Epithelial cell of prostate (primary cell): ENCODE measurements at places on chromosomes 2 and 18.

DNA sequence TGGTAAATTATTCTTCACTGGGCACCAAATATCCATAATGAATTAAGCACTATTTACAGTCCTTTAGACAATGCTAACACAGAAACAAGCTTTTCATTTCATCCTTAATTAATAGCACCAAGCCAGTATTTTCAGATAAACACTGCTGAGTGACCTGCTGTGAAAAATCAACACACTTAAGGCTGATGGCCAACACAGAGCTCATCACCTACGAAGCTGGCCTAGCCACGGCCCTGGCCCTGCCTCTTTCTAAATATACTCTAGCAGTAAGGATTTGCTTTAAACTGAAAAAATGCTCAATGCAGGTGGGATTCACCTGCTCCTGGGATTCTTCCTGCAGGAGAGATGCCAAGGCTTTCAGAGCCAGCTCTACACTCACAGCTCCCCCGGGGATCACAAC, 18.4 kb downstream of the CYB5A start:
- no peak for DNase-seq

DNA sequence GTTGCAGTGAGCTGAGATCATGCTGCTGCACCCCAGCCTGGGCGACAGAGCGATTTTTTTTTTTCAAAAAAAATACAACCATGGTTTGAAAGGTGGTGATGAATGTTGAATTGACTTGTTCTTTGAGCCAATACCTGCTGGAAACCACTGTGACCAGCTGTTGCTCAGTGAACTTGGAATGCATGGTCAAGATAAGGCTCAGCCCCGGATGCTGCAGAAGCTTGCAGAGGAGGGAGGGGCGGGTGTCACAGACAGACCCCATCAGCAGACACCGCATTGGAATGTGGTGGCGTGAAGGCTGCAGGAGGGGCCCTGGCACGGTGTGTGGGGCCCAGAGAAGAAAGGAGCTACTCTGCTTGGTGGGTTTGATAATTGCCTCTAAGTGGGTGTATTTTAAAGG, 91.6 kb downstream of the ITGB1BP1 start:
- no peak for DNase-seq

GRCh38 chr18:79590191-79591031, 89.2 kb upstream of the CTDP1 start:
- DNase-seq, result no peak

GRCh38 chr2:160469164-160469563, 24.4 kb downstream of the RBMS1 start:
- DNase-seq, result no peak

GRCh38 chr2:164073101-164074074, 337.6 kb upstream of the FIGN start:
- DNase-seq, result no peak

DNA sequence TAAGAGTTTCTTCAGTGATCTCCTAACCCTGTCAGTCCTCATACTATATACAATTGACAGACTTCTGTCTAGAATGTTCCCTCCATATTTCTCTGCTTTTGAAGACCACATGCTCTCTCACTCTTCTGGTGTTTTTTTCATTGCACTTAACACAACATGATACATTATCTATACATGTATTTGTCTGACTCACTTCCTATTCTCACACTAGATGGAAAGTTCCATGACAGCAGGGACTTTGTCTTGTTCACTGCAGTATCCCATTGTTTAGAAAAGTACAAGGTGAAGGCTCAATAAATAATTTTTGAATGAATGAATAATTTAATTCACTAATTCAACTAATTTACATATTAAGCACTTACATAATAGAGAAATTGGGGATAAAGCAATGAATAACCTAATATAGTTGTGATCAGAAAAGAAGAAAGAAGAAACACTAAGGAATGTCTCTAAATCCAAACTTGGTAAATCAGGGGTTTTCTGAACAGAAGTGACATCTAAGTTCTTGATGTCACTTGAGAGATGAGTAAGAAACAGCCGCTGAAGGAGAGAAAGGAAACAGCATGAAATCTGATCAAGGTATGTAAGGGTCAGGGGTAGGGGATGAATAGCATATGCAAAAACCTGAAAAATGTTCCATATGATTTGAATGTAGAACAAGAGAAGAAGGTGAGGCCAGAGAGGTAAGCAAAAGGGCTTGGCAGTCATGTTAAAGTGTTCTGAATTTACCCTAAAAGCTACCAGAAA, 42.4 kb downstream of the MBD2 start:
- DNase-seq, result no peak

DNA sequence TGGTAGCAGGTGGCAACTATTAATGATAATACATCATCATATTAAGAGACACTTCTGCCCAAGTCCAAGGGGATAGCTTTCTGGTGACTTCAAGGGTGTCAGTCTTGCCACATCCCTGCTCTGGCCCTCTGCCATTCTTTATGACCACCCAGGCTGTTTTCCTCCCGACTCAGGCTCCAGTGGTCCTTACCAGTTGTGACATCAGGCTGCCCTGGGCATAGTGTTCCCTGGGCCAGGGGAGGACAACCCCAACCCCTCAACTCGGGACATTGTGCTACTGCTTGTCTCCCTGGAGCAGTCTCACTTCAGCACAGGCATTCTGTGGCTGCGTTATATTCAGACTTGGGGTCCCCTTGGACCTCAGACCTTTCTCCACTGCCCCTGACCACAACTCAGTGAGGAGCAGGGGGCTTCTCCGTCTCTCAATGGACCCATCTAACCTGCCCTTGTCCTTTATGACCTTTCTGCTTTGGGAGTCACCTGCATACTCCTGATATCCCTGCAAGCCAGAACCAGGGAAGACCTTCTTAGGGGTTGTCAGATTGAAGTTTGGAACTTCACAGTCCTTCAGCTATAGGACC, 12.8 kb downstream of the DNAJB2 start:
- no peak for DNase-seq

DNA sequence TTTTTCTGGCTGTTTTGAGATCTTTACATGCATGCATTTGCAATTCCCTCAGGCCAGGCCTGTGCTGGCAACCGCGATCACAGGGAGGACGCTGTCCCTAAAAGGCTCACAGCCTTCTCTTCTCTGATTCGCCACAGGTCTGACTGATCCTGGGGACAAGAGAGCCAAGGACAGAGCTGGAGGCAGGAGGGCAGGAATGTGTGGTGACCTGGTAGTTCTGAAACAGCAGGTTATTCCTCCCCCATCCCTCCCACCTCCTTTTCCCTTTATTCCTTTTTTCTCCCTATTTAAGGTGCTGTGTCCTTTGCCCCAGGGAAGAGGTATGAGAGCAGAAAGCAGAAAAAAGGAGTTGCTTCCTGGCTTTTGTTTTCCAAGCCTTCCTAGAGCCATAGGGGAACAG, 21.9 kb downstream of the TMEM177 start:
- no peak for DNase-seq

GRCh38 chr2:128280158-128280871, 38.4 kb downstream of the HS6ST1 start:
- DNase-seq, result no peak

DNA sequence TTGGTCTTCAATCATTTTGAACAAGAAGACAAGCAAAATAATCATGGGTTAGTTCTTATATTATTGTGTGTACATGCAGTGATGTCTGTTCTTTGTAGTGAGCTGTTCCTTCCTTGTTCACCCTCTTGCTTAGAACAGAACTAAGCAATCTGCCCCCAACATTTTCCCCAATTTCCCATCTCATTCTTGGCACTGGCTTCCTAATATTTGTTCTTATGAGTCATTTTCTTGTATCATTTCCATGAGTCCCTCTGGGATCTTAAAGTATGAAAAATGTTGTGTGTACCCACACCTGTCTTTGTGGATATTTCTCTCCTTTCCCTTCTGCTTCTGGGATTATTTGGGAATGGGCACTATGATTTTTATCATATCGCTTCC, 3.5 kb upstream of the IL1B start:
- no peak for DNase-seq

GRCh38 chr2:39455826-39456225, 18.7 kb upstream of the MAP4K3 start:
- DNase-seq, result no peak

DNA sequence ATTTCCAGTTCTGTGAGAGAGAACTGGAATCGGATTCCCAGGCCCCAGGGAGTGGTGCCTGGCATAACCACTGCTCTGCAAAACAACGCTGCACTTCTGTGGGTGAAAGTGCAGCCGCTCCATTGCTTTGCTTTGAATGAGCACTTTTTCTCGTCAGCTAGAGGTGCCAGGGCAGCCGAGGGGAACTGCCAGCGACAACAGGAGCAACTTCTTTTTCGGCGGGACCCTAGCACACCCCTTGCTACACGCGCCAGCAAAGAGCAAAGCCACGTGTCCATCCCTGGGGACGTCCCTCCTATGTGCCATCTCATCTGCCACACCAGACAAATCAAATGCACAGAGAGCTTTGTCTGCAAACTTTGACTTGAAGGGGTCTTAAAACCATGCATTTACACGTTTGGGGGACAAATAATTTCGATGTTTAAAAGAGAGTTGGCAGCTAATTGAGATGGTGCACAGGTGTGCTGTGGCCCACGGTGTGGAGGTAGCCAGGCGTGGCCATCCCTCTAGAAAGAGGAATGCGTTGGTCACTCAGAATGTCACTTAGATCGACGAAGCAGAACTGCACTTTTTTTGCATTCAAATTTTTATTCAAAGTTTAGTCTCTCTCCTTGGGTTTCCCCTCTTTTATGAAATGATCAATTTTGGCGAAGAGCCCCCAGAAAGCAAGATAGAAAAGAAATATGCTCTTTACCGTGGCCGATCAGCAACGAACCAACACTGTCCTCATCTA, 151.8 kb downstream of the MBP start:
- no peak for DNase-seq

DNA sequence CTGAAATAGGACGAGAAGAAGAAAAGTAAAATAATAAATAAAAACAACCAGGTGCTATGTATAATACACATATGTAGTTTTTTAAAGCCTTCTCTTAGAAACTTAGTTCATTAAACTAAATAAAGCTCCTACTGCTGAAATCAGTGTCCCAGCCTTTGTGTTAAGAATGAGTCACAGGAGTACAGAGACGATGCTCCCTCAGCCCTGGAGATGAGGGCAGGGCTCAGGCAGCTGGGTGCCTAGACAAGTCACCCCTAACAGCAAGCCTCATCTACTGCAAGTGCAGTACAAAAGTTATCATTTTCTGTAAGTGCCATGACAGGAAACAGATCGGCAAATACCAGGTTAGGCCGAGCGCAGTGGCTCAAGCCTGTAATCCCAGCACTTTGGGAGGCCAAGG, 18.2 kb downstream of the KIDINS220 start:
- DNase-seq, result no peak

GRCh38 chr2:218708086-218708485, 2.5 kb upstream of the TTLL4 start:
- no peak for DNase-seq

DNA sequence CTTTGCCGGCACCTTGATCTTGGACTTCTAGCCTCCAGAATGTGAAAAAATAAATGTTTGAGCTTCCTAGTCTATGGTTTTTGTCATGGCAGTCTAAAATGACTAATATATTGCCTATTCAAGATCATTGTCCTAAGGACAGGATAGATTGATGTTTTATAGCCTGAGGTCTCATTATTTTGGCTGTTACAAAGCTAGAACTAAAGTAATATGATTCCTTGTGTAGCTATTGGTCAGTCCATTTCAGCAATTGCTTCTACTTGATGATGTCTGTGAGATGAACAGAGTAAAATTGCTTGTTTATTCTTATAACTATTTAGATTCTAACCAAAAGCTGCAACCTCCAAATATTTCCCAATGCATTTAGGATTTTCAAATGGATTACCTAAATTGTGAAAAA, 145.0 kb downstream of the HRH4 start:
- no peak for DNase-seq

- DNase-seq, result no peak
These were observed 97.6 kb downstream of the POLE4 start for GRCh38 chr2:75055820-75056675.

GRCh38 chr18:49646873-49647272, 85.0 kb downstream of the LIPG start:
- DNase-seq, result no peak

- no peak for DNase-seq
These were observed 834 bp upstream of the ARL4C start for GRCh38 chr2:234497594-234498235.

DNA sequence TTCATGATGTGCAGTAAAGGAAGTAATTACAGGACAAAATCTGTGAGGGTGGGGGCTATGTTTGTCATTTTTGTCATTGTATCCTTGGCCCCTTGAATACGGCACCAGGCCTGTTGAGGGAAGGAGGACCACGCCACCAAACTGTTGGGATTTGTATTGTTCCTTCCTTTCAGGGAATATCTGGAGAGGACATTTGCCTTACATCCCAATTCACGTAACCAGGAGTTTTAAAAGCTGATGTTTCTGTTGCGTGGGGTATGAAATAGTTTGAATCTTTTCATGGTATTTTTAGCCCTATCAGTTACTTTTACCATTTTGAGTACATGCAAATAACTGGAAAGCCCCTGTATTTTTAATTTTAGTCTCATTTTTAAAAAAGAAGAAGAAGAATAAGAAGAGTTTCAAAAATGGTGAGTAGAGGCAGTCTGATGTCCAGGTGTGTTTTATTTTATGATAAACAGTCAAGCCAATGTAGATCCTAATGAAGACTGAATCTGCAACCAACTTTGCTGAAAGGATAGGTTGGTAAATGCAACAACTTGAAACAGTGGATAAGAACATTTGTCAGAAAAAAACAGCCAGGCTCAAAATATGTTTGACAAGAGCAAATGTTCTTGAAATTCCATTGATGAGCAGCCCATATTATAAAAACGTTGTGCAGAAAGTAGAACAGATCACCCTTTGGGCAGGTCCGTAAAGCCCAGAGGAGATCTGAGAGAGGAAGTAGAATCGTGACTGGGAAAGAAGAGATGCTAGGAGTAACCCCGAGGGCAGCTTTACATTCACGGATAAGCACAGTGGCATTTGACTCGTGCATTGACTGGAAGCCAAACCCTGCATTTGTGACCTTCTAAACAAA, 54.5 kb downstream of the RASGRP3 start:
- no peak for DNase-seq

DNA sequence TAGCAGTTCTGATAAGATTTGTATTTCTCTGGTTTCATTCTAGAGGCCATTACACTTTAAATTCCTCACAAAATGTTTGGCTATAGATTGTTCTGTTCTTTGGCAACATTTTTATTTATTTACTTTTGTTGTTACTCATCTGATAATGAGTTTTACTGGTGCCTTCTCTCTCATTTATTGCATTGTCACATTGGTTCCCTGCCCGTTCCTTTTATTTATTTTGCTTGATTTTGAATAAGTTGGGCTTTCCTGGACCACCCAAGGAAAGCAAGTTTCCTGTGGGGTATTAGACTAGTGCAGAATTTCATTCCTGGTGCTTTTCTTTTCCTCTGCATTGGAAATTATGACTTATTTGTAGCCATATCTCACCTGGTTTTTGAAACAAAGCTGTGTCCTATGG, 232.0 kb downstream of the SOCS6 start:
- DNase-seq, result no peak

GRCh38 chr2:120319686-120320317, 26.1 kb upstream of the INHBB start:
- no peak for DNase-seq

DNA sequence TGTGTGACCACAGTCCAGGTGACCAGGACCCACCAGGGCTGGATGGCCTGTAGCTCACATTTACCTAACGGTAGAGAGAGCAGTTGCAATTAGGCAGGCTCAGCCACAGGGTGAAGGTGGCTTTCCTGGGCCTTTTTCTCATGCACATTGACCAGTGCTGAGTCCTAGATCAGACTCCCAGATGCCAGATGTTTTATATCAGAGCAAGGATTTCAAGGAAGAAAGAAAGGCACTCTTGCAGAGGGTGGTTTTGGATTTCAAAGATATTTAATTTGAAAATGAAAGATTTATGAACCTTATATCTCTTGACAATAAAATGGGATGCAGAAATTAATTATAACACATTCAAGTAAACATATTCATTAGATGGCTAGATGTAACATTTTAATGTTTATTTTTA, 694.2 kb upstream of the GYPC start:
- DNase-seq, result no peak

- no peak for DNase-seq
These were observed 201.3 kb upstream of the CXCR4 start for GRCh38 chr2:136319237-136319636.
